ENCODE measurements at places on chromosomes 11 and 22.

GRCh38 chr22:41003066-41003465 lies 51.9 kb downstream of the RBX1 start:
- DNase-seq = no peak

DNA sequence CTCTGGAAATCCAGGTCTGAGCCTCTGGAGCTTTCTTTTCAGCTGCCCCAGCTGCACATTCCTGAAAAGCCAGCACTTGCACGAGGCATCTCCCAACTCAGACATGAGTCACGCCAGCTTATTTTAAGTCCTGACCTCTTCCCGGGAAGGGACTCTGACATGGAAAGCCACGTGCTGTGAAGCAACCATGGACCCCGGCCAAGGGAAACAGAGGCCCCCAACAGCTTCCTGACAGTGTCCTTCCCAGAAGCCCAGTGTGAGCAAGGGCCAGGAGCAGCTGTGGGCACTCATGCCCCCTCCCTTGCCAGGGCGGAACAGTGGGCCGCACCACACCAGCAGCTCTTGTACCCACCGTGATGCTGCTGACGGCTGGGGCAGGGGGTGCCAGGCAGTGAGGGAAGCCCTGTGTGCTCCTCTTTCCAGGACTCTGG lies 118.8 kb upstream of the CADM1 start:
- no peak for DNase-seq

GRCh38 chr11:37313266-37313665 lies 715.2 kb upstream of the RAG2 start:
- DNase-seq = no peak

DNA sequence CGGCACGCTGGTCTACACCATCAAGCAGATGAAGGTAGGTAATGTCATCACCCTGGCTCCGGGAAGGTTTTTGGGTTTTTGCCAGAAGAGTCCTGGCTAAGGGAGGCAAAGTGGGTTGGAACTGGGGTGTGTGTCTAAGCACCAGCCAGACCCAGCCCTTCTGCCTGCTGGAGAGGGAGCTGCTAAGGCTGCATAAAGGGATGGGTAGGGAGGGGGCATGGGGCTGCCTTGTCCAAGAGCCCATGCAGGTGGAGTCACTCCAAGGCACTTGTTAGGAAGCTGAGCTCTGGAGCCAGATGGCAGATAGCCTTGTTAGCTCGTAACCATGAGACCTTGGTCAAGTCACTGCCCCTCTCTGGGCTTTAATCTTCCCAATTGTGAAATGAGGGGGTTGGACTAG lies 48.0 kb downstream of the TIMP3 start:
- DNase-seq = no peak

- DNase-seq = no peak
These were observed 120.4 kb downstream of the SERGEF start for GRCh38 chr11:17892409-17892808.

DNA sequence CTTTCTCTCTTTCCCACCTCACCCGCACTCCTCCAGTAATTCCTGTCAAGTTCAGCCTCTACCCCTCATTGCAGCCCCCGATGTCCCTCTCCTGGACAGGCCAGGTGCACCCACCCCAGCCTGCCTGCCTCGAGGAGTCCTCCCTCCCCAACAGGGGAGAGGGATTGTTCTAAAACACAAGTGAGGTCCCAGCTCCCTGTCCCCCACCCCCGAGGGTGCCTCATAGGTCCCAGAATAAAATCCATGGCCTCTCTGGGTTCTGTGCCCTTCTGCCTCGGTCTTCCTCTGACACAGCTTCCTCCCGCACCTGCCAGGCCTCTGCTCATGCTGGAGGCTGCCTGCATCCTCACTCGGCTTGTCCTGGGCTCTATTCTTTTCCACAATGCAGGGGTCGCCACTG lies 720.1 kb downstream of the BRD1 start:
- no peak for DNase-seq

- no peak for DNase-seq
These were observed 35.7 kb downstream of the TBCEL start for GRCh38 chr11:121059605-121060004.

- no peak for DNase-seq
These were observed 599 bp downstream of the TIMM10B start for GRCh38 chr11:6481924-6482275.

DNA sequence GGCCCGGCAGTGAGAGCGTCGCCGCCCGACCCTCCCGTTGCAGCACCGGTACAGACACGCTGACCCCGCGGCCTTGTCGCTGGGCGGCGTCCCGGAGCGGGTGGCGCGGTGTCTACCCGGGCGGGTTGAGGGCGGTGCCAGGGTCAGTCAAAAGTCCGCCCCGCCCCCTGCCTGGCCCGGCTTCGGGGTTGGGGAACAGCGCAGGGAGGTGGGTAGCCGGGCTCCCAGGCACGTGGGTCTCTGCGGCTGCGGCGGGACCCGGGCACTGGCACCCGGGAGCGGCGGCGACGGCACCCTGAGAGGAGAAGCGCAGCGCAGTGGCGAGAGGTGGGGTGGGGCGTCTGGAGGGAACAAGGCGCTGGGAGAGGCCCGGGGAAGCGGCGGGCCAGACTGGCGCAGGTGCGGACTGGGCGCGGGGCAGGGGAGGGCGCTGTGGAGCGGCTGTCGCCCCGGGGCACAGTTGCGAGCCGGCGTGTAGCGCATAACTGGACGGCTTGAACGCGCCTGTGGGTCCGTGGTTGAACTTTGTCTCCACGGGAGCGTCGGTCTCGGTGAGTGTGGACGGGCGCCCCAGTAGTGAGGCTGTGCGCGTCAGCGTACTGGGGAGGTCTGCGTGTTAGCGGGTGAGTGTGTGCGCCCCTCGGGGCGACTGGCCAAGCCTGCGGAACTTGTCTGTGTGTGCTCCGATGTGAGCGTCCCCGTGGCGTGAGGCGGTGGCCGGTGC lies at the start of gene P2RY2:
TSS of gene P2RY2 (plus strand) at position 176 of the 724 bp plus-strand sequence. CDS start 15,879 bp downstream, outside the sequence.
- peak; percentile 24 for DNase-seq

- no peak for DNase-seq
These were observed 10.4 kb downstream of the OR51B4 start for GRCh38 chr11:5291207-5291838.

DNA sequence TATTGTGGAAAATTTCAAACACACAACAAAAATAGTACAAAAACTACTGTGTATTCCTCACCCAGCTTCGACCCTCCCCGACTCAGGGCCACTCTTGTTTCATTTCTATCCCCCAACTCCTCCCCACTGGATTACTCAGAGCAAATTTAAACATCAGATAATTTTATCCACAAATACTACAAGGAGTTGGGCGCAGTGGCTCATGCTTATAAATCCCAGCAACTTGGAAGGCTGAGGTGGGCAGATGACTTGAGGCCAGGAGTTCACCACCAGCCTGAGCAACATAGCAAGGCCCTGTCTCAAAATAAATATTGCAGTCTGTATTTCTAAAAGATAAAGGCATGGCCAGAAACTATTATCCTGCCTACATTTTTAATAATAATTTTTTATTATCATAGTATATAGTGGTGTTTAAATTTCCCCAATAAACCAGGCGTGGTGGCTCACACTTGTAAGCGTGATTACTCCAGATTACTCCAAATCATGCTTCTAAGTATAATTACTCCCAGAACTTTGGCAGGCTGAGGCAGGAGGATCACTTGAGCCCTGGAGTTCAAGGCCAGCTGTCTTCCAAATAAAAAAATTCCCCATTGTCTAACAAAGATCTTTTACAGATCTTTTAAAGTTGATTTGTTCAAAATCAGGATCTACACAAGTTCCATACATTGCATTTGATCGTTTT lies 39.8 kb downstream of the LRRC32 start:
- DNase-seq = no peak

- DNase-seq = peak; percentile 58
These were observed 59.0 kb downstream of the MYH9 start for GRCh38 chr22:36328635-36329253.

DNA sequence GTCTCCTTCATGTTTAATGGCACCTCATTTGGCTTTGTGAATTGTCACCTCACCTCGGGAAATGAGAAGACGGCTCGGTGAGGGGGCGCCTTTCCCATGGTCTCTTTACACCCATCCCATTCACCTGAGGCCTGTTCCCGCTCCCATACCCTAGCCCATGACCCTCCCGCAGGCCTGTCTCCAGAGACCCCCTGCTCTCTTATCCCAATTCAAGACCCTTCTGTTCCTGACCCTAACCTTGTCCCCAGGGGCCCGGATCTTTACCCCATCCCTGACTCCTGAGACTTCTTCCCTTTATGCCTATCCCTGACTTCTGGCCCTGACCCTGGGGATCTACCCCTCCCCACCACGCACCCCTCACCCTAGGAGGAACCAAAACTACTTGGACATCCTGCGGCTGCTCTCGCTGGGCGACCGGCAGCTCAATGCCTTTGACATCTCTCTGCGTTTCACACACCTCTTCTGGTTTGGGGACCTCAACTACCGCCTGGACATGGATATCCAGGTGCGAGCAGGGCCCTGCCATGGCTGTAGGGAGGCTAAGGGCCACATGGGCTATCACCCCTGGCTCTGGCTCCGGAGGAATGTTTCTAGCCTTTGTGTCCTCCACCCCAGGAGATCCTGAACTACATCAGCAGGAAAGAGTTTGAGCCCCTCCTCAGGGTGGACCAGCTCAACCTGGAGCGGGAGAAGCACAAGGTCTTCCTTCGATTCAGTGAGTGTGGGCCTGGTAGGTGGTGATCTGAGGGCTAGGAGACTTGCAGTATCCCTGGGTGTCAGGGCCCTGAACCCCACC lies 7.9 kb downstream of the INPPL1 start:
- DNase-seq = no peak

DNA sequence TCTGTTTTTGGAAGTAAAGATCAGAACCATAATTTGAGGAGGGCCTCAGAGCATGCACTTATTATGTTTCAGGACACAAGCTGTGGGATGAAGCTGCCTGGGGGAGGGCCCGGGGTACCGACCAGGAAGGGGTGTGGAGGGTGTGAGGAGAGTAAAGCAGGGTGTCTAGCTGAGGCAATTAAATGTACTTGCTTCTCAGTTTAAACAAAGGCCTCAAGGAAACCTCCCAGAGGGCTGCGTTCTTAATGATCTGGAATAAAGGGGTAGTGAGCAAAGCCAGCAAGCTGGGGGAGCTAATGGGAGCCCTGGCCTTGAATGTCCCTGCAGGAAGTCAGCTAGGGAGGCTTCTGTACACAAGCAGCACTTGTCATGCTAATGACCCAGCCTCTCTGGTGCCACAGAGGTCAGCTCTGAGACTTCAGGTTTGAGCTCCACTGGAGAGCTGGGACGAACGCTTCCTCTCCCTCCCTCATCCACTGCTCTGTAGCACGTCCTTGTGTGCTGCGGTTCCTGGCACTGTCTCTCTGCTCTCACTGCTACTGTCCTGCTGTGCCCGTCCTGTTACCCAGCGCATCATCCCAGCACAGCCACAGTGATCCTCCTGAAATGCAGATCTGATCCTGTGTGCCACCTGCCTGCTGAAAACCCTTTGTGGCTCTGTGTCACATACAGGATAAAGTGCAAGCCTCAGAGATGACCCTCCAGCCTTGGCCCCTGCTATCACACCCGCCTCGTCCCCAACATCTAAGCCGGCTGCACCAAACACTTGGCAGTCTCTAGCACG lies 159.7 kb downstream of the DBX1 start:
- no peak for DNase-seq

DNA sequence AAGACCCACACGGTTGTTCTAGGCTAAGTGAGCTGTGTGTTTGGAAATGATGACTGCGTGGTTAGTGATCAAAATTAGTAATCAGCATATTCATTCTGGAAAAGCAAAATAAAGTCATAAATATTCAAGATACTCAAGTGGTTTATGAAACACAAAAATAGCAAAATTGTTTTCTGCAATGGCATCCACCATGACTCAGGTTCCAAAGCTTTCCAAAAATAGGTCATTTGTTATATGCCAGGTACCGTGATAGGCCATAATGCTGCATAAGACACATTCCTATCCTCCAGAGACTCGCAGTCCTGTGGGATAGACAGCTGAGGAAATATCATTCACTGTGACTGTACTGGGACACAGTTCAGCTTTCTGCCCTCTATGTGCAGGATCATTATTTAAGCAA lies 2.4 kb upstream of the ATL3 start:
- DNase-seq = no peak

DNA sequence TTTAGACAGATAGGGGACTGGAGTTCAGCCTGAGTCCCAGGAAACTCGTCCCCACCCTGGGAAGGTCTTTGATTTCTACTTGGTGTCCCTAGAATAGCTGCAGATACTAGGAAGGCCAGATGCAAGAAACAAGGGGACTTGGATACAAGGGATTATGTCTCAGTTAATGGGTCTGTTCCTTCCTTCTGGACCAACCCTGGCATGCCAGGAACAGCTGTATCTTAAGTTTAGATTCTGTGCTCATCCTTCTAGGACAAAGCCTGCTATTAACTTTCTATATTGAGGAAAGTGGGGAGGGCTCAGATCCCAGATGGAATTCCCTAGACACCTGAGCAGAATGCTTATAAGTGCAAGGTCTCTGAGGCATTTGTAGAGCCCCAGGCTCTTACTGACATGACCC lies 3.9 kb upstream of the OR52M1 start:
- DNase-seq = no peak

DNA sequence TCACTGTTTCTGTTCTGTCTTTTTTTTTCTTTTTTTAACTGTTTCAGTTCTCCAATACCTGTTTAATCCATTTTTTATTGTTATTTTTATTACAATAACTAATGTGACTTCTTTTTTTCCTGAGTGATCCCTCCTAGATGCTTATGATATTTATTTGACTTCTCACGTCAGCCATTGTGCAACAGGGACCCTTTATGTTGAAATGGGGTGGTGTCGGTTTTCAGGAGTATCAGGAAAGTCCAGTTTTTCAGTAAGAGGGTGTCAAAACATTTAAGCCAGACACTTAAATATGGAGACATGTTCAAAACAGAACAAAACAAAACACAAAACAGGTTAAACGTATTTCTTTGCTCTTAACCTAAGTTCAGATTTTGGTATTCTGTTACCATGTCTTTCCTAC lies 418.8 kb downstream of the DYNC2H1 start:
- DNase-seq = no peak

GRCh38 chr11:134610116-134610910 lies 198.3 kb upstream of the B3GAT1 start:
- DNase-seq = no peak

GRCh38 chr22:44926124-44926475 lies 83.7 kb downstream of the PHF21B start:
- no peak for DNase-seq

- DNase-seq = no peak
These were observed 12.7 kb downstream of the ANKRD42 start for GRCh38 chr11:83206221-83206620.

- DNase-seq = no peak
These were observed 364.7 kb downstream of the METTL15 start for GRCh38 chr11:28472904-28473303.

GRCh38 chr11:127493330-127494022 lies 492.9 kb upstream of the KIRREL3 start:
- DNase-seq = no peak

DNA sequence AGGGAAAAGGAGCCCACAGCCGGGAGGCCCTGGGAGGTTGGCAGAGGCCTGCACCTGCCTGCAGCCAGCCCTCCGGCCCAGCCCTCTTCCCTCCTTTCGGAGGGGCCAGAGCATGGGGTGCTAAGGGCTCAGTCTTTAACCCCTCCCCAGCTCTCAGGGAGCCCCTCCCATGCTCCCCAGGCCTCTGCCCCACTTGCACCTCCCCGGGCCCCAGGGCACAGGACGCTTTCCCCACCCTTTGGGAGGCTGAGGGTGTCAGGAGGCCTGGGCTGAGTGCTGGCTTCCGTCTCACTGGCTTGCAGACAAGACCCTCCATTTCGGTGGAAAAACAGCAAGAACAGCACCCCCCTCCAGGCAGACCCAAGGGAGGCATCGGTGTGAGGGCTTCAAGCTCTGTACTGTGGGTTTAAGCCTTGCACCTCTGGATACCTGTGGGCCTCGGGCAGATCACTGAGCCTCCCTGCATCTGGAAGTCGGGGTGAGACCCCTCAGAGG lies 7.3 kb downstream of the ASCL2 start:
- DNase-seq = no peak
